Activated T-helper 17 cell treated with anti-CD3 and anti-CD28 coated beads, Interleukin-2, amount 50 U/mL, for 72 hours (primary cell): ENCODE measurements at places on chromosomes 12 and 14. TPM values are rescaled to one million over a fixed set of nuclear protein-coding genes. Genes with fewer than 3 reads are reported as not detected.

DNA sequence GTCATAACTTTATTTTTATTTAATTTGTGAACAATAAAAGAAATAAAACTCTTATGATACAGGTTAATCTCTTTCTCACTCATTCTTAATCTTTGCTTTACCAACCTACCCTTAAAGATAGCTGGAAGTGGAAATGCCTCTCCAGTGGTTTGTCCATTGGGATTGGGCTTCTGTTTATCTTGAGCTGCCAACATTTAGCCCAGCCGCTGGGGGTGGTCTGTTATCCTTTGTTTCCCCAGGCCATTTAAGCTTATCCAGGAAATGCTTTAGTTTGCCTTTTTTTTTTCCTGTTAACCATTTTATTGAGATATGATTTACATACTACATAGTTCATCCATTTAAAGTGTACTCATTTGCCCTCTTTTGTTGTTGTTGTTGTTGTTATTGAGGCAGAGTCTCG lies 8.2 kb downstream of the TDG start:
- no peak overlapping the region for H3K27ac ChIP-seq
- no peak overlapping the region for H3K4me3 ChIP-seq
- H3K27me3 ChIP-seq: no peaks in the 10 kb centered on the region

DNA sequence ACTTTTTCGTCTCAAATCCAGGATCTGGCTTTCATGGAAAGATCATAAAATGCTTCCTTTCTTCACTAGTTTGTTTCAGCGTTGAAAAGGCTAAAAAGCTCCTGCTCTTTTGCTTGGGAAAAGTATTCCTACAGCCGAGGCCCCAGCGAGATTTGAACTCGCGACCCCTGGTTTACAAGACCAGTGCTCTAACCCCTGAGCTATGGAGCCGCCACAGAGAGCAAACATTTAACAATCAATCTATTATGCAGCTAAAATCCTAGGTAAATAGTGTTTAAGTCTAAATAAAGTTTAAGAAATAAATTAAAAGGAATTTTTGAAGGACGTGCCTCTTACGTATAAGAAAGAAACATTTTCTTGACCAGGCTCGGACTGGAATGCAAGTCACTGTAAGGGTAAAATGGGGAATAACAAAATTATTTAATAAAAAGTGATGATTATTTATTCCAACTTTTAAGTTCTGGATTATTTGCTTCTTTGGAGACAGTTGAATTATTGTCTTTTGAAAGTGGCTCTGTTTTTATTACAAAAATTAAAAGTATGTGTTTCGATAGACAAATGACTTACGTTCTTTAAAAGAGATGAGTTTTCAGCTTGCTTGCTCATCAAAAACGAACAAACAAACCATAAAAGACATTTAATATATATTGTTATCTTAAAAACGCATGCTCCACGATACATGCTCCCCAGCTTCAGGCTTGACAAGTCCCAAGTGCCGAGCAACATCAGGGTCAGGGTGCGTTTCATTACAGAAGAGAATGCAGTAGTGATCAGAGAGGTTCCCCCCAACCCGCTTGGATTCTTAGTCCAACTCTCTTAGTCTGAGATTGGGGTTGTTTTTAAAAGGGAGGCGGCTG lies 10.2 kb downstream of the OR6S1 start:
- peak overlapping the region; percentile 98 for H3K27ac ChIP-seq
- H3K36me3 ChIP-seq: peaks cover 18% of the 10 kb centered on the region
- peaks cover 43% of the 10 kb centered on the region for H3K4me1 ChIP-seq
- peaks cover 20% of the 10 kb centered on the region for H3K27me3 ChIP-seq
- peak overlapping the region; percentile 79 for H3K4me3 ChIP-seq

GRCh38 chr14:104087981-104088850 lies 2.7 kb downstream of the ASPG start:
- no peak overlapping the region for H3K27ac ChIP-seq
- H3K4me3 ChIP-seq: no peak overlapping the region
- H3K27me3 ChIP-seq: peaks cover 4% of the 10 kb centered on the region
- no peaks in the 10 kb centered on the region for H3K4me1 ChIP-seq
- H3K36me3 ChIP-seq: no peaks in the 10 kb centered on the region

- no peak overlapping the region for H3K4me3 ChIP-seq
- no peak overlapping the region for H3K27ac ChIP-seq
- no peaks in the 10 kb centered on the region for H3K36me3 ChIP-seq
- no peaks in the 10 kb centered on the region for H3K27me3 ChIP-seq
- H3K4me1 ChIP-seq: no peaks in the 10 kb centered on the region
These were observed 1074.6 kb downstream of the FLRT2 start for GRCh38 chr14:86604561-86604960.

TRPV4 gene
- not detected for total RNA-seq

PLEKHG7 gene
- not detected for total RNA-seq

NRXN3 gene
- total RNA-seq: not detected

REC8 gene
- 35.7 TPM for total RNA-seq

FOXN3 gene
- total RNA-seq: 56.9 TPM
